T-cell (primary cell): ENCODE measurements at places on chromosomes 1 and 21. TPM values are rescaled to one million over a fixed set of nuclear protein-coding genes. Genes with fewer than 3 reads are reported as not detected.

GRCh38 chr1:115437196-115437595 lies 99.1 kb upstream of the NGF start:
- no peak for DNase-seq
- no peaks in the 10 kb centered on the region for H3K4me1 ChIP-seq
- no peak overlapping the region for H3K27ac ChIP-seq
- H3K4me3 ChIP-seq = no peak overlapping the region
- H3K27me3 ChIP-seq = peaks cover 8% of the 10 kb centered on the region
- H3K36me3 ChIP-seq = no peaks in the 10 kb centered on the region

DNA sequence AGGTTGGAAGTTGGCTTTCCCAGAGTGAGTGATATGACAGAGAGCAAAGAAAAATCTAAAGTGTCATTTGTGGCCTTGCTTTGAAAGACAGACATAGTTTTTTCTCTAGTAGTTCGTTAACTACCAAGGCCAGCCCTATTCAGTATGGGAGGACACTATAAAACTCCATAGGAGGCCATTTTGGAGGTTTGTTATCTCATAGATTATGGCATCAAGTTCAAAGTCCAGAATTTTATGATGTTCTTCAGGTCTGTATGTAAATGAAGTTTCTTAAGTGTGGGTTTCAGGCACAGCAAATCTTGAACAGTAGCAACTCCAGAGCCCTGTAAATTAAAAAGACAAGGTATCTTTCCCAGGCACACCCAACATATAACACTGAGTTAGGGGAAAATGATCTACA lies 437.1 kb downstream of the PLPP3 start:
- DNase-seq = no peak
- H3K27ac ChIP-seq = no peak overlapping the region
- H3K27me3 ChIP-seq = no peaks in the 10 kb centered on the region

Gene CNKSR1
- total RNA-seq = 6.8 TPM

DNA sequence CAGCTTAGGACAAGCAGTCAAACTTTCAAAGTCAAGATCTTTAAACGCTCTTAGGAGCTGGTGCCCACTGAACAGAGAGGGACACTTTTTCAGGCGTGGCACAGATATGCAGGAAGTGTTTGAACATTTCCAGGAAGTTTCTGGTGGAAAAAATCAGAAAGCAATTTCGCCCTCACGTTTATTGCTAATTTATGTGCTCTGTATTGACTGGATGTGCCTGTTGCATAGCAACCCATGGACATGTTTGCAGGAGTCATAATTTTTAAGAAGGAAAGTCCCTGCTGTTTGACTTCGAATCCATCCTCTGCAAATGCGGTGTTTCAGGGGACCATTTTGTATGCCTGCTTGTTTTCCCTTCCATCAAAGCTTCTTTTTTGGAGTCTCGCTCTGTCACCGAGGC lies 239.9 kb upstream of the IRF2BP2 start:
- no peaks in the 10 kb centered on the region for H3K27me3 ChIP-seq
- no peak overlapping the region for H3K4me3 ChIP-seq
- H3K27ac ChIP-seq = no peak overlapping the region
